ENCODE measurements at places on chromosomes 6 and 20.
A peak's percentile ranks its signal among the peaks of the same experiment; 100 is the strongest.

DNA sequence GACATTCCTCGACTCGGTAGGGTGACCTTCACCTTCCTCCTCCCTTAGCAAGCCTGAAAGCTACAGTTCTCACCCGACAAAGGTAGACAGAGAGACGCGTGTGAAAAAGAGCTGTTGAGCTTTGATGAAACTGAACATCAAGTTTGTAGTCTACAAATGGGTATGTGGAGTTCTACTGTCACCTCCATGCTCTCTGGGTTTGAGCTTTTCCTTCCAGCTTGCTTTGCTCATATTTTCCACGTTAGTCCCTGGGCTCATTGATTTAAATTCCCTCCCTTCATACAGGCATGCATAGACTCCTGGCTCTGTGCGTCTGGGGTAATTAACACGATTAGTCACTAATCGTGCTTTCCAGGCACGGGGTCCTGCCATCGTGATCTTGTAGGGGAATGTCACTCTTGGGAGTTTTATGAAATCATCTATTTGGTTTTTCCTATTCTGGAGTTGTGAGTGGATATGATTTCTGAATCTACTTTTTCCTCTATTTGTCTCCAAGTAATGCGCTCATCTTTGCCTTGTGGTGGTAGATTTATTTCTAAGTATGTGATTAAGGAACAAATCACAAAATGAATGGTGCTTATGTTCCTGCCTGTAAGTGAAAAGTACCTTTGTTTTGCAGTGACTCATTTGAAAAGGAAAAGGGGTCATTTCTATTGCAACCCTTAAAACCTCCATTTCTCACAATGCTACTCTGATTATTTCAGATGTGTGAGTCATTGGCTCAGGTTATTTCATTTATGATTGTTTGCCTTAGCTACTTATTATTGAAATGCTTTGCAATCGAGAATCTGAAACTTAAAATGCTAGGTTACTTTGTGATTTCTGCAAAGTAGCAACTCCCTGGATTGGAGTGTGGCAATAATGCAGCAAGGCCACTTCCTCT is 154.6 kb downstream of the ZDHHC14 start:
- peak; percentile 44 for DNase-seq
- no peak overlapping the region for H3K4me3 ChIP-seq
- no peaks in the 10 kb centered on the region for H3K27me3 ChIP-seq
- H3K4me1 ChIP-seq: peaks cover 59% of the 10 kb centered on the region

DNA sequence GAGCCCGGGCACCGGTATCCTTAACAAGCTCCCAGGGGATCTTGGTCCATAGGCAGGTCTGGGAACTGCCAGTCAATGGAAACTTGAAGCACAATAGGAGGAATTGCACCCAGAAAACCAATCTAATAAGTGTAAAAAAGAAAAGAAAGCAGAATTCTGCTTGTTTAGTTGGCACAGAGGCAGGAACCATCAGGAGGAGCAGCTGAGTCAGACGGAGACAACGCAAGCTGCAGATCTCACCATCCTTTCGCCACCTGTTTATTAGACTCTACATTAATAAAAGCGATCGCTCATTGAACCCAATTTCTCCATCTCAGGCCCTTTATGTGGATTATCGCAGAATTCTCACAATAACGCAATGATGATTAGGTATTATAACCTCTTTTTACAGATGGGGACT is 9.8 kb downstream of the ZFP64 start:
- peaks cover 13% of the 10 kb centered on the region for H3K4me1 ChIP-seq
- no peak overlapping the region for H3K27ac ChIP-seq
- H3K4me3 ChIP-seq: no peak overlapping the region

DNA sequence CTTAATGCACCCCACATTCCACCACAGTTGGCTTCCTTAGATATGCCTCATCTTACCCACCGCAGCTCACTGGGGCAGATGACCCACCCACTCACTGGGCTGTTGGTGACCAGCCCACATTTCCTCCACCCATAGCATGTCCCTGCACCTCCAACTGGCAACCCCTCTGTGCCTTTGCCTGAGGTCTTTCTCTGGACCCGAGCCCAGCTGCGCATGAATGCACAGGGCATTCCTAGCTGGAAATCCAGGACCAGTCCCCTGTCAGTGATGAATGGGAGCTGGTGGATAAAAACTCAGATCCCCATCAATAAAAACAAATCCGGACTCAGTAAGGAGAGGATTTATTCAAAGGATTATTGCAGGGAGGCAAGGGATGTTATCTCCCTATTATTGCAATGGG is 75.0 kb downstream of the ISM1 start:
- no peak for DNase-seq
- no peaks in the 10 kb centered on the region for H3K36me3 ChIP-seq
- no peak overlapping the region for H3K27ac ChIP-seq
- no peak overlapping the region for H3K4me3 ChIP-seq

GRCh38 chr6:16731478-16732051 is 29.7 kb downstream of the ATXN1 start:
- no peak overlapping the region for H3K4me3 ChIP-seq
- DNase-seq: no peak
- H3K36me3 ChIP-seq: no peaks in the 10 kb centered on the region

All from B cell (primary cell).